Activated CD4-positive, alpha-beta T cell treated with anti-CD3 and anti-CD28 coated beads for 1 hour (primary cell): ENCODE measurements at places on chromosomes 3 and 15.

GRCh38 chr3:12444582-12445471 lies 39.5 kb upstream of the TSEN2 start:
- no peak for DNase-seq

GRCh38 chr3:62248734-62249483 lies 124.4 kb downstream of the FEZF2 start:
- DNase-seq = no peak

DNA sequence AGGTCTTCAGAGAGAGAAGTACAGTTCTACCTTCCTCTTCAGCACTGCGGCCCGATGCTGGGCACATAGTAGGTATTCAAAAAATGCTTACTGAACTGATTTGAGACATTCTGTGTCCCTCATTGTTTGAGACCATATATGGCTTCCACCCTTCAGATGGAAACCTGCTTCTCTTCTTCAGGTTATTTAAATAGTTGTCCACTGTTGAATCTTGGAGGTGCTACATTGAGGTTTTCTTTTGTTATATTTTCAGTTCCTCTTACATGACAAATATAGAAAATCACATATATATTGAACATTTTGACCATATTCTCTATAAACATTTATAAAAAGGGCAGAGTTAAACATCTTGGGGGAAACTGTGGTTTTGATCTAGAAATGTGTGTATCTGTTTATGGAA lies 200.2 kb upstream of the LRRC3B start:
- DNase-seq = no peak

DNA sequence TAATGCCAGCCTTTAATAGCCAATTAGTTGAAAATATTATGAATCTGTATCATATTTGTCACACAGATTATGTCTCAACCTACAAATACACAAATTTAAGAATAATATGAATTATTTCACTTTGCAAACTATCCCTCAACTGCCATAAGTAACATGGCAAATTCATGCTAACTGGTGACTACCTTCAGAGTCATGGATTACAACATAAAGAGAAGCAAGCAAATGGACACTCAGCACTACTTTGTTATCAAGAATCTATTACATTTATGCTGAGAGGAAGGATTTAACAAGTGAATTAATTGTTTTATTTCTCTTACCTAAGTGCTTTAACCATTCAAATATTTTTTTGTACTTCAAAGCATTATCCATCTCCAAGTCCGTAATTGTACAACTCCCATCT lies 103.1 kb upstream of the BCL6 start:
- DNase-seq = no peak

- no peak for DNase-seq
Measured at GRCh38 chr3:43031889-43032545, 52.9 kb downstream of the GASK1A start.

GRCh38 chr3:67384760-67385397 lies 269.5 kb downstream of the SUCLG2 start:
- no peak for DNase-seq

DNA sequence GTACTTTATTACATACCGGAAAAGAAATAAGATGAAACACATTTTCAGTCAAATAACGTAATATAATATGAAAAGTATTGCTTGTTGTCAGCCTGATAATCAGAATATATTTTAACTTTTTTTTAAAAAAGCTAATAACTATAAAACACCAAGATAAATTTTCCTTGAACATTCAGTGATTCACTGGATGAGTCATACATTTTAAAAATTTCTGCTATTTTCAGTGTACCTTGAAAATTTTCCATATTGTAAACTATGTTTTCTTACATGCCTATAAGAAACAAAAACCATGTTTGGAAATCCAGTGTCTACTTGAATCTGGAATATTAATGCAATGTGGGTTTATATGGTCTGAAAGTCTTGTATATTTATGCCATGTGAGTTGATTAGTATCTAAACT lies 36.3 kb upstream of the MEIS2 start:
- no peak for DNase-seq

GRCh38 chr3:139317215-139317614 lies 26.6 kb upstream of the MRPS22 start:
- DNase-seq = no peak

- DNase-seq = no peak
Measured at GRCh38 chr3:187665764-187666402, 4.3 kb downstream of the SST start.

- DNase-seq = no peak
Measured at GRCh38 chr3:164306042-164306441, 772.3 kb downstream of the SI start.
